ENCODE measurements at places on chromosomes 12 and 14.

- no peak for DNase-seq
These were observed 15.2 kb upstream of the RNASE12 start for GRCh38 chr14:20606190-20606901.

DNA sequence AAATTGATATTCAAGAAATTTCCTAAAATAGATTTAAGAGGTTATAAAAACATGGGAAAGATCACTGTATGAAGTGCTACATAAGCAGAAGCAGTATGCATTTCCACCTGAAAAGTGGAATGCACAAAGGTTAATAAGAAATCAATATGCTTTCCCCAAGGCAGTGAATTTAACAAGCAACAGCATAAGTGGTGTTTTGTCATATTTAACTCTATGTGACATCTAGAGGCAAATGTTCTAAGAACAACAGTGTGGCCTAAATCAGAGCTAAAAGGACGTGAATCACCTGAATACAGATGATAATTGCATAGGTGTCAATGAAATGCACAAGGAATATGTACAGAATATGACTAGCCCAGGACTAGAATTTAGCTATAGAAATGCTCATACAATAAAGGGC, 49.5 kb downstream of the SLC2A13 start:
- DNase-seq: no peak

DNA sequence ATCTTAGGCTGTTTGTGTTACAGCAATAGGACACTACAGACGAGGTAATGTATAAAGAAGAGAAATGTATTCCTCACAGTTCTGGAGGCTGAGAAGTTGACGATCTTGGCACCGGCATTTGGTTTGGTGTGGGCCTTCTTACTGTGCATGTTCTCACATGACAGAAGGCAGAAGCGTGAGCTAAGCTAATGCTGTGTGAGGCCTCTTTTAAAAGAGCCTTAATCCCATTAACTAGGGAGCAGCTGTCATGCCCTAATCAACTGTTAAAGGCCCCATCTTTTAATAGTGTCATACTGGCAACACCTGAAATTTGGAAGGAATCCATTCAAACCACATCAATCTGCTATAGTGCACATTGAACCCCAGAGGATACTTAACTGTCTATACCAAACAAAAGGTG, 992.9 kb downstream of the GALC start:
- DNase-seq: no peak

DNA sequence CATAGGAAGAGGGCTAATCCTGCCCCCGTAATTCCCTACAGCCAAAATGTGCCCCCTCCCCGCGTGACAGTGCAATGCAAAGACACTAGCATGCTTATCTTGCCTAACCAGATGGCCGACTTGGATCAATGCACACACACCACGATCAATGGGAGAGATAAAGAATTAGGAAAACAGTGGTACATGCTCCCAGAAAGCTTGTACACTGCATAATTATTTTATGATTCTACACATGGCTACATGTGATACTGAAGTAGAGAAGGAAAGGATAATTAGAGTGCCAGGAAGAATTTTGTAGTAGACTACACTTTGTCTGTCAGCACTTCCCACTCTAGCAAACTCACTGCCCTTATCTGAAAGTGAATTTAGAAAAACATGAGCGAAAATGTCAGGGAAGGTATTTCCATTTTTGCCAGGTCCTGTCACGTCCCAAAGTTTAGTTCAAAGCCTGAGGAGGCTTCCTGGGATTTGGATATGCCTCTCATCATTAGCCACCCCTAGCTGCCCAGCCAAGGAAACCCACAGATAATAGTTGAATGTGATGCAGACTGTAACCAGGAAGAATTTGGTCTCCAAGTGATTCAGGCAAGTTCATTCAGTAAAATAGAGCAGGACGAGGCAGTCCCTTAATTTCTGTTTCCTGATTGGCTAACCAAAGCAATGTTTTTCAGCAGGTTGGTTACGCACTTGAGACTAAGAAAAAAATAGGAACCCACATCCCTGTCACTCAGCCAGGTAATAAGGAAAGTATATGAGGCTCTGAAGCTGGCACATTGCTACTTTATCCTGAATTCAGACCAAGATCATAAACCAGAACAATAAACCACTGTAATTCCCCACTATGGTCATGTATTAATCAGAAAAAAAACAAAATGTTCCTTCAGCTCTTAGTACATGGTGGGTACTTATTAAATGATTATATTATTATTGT, 199.6 kb upstream of the OTX2 start:
- no peak for DNase-seq

GRCh38 chr12:39723831-39724230, 104.2 kb upstream of the ABCD2 start:
- DNase-seq: no peak

GRCh38 chr14:92323011-92323915, at the start of gene SLC24A4:
Gene SLC24A4, plus strand, starts transcription at chr14:92323165. Its CDS starts 666 bp downstream, at chr14:92323831.
- DNase-seq: peak; percentile 8

GRCh38 chr12:11812241-11812585, 162.7 kb downstream of the ETV6 start:
- no peak for DNase-seq

DNA sequence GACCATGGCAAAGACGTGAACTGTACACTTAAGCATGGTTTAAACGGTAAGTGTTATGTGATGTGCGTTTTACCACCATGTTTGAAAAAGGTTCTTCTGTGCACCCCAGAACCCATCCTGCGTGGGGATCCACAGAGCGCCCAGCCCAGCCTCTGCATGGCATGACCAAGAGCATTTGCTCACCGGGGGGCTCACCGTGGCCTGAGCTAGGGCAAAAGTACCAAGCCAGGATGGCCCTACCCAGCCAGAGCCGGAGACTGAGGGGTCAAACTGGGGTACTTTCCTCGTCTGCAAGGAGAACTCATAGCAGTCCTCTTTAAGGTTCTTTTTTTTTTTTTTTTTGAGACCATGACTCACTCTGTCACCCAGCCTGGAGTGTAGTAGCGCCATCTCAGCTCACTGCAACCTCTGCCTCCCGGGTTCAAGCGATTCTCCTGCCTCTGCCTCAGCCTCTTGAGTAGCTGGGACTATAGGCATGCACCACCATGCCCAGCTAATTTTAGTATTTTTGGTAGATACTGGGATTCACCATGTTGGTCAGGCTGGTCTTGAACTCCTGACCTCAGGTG, 16.4 kb upstream of the ANKRD9 start:
- no peak for DNase-seq

GRCh38 chr12:42296503-42297109, 29.3 kb downstream of the ZCRB1 start:
- no peak for DNase-seq

DNA sequence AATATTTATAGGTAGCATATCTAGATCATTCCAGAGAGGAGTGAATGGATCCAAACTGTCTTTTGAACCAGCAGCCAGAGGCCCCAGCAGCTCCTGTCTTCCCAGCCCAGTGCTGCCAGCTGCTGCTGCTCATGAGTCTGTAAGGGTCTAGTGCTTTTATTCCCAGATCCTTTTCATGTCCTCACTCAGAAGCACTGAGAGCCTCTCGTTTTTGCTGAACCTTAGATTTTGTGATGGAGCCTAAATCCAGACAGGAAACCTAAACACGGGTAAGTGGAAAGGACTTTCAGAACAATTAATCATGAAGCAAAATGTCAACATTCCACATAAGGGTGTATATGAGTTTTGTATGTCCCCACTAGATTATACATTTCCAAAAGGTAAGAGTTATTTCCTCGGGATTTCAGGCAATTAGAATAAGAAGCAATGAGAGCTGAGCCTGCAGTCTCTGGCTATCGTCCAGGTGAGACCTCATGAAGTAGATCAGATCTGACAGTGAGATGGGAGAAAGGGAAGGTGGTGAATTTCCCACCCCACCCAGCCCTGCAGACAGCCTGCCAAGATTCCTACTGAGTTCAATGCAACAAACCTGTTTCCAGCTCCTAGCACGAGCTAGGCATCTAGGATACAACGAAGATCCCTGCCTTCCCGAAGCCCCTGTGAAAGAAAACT, 84.4 kb downstream of the NINJ2 start:
- no peak for DNase-seq

DNA sequence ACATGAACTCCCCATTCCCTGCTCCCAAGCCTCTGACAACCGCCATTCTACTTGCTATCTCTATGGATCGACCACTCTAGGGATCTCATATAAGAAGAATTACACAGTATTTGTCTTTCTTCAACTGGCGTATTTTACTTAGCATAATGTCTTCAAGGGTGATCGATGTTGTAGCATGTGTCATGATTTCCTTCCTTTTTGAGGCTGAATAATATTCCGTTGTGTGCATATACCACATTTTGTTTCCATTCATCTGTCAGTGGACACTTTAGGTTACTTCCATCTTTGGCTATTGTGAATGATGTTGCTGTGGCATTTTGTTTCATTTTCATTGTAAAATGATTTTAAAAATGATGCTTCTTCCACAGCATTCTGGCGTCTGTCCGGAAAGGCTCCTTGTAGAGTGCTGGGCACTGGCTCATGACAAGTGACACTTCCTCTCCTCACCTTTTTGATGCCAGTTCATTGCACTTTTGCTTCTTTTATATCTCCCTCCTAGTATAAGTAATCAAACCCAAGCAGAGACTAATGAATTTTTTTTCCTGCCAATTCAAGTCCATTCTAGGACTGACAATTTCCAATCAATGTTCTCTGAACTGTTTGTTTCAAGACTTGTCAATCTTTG, 39.3 kb downstream of the SCN8A start:
- no peak for DNase-seq

- DNase-seq: peak; percentile 59
These were observed 32.2 kb downstream of the SUSD6 start for GRCh38 chr14:69643430-69644200.

DNA sequence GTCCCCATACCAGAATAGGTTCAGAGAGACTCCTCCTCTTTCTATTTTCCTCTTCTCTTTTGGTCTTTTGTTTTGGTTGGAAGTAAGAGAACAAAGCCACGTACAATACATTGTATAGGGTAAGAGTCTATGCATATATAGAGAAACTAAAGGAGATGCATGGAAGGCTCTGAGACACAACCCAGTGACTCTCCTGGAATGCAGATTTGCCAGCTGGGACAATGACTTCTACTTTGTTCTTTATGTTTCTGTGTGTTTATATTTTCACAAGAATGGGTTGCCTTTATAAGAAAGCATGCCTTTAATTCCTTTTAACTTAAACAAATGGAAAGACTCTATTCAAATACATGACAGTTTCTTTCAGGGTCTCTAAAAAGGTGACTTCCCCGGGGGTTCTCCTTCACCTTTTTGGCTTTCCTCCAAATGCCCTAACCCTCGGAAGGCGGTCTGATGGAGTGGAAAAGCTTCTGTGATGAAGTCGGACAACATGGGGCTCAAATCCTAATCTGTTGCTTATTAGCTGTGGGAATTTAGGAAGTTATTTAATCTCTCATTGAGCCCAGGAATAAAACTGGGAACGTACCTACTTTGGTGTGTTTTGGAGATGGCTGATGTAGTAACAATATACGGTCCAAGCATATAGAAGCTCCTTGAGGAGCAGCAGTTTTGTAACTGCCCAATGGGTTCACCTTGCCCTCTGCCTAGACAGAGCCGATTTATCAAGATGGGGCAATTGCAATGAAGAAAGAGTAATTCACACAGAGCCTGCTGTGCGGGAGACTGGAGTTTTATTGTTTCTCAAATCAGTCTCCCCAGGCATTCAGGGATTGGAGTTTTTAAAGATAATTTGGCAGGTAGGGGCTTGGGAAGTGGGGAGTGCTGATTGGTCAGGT, 9.1 kb upstream of the SERPINA1 start:
- DNase-seq: no peak

DNA sequence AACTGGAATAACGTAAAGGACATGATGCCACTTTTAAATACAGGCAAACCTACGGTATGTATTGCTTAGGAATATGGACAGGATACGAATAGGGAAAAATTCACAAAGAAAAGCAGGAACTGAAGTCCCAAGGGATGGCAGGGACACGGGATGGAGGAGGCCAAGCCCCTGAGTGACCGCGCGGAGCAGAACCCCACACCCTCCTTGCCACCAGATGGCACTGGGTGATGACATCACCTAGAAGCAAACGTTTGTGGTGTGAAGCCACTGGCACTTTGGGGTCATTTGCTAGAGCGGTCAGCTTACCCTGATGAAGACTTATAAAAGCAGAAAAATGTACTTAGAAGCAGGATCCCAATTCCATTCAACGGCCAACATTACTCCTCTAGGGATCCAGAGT, 9.4 kb downstream of the DHX37 start:
- DNase-seq: no peak

DNA sequence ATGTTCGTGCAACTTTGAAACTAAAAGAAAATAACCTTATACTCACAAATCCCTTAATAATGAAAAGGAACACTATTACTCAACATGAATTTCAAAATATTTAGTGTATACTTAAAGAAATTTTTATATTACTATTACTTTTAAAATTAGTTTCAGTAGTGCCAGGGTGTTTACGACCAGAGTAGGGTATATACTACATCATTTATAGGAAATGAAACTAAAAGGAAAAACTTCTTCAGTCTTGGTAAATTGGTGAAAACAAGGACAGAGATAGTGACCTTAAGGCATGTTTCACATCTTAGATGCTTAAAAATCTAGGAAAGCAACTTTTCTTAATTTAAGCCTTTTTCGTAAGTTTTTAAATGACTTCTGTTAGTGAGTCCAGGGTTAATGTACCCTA, 4.5 kb downstream of the USP15 start:
- DNase-seq: no peak

DNA sequence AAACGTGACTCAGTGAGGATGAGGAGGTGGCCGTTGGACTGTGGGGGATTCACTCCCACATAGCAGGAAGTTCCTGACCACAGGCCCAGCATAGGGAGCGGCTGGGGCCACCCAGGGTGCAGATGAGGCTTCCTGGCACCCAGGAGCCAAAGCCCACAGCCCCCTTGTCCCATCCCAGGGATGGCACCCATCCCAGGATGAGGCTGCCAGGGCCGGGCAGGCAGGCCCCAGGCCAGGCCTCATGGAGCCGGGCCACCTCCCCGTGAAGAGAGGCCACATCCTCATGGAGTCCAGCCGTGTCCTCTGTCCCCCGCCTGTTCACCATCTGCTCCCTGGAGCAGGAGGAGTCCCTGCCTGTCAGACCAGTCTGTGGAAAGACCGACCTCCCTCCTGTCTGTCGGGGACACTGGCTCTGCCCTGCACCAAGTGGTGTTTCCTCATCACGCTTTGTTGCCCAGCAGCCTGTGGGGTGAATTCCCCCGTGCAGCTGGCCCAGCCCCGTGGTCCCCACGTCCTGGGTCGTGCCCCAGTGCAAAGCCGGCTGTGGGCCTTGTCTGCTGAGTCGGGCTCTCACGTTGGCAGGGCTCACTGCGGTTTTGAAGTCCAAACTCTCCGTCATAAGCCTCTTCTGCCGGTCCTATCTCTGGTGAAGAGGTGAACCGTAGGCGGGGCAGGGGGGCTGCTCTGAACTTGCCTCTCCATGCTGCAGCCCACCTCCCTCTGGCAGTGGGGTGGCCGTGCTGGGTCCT, 24.5 kb downstream of the MMP17 start:
- DNase-seq: no peak

DNA sequence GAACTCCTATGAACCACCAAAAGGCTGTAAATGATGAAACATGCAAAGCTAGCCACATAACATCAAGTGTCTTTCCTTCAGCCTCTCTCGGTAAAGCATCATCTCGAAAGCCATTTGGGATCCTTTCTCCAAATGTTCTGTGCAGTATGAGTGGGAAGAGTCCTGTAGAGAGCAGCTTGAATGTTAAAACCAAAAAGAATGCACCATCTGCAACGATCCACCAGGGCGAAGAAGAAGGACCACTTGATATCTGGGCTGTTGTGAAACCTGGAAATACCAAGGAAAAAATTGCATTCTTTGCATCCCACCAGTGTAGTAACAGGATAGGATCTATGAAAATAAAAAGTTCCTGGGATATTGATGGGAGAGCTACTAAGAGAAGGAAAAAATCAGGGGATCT, 61.2 kb downstream of the ATG14 start:
- DNase-seq: no peak

- no peak for DNase-seq
These were observed 43.9 kb upstream of the TRAF3 start for GRCh38 chr14:102733326-102733725.

All from activated T-cell treated with anti-CD3 and anti-CD28 coated beads for 48 hours (primary cell).